ENCODE measurements at places on chromosomes 4 and X.

- DNase-seq: no peak
These were observed 130.8 kb downstream of the PJA1 start for GRCh38 chrX:69034451-69034850.

GRCh38 chrX:107760304-107761077, 15.1 kb downstream of the TSC22D3 start:
- no peak for DNase-seq

- DNase-seq: peak; percentile 5
These were observed 281.6 kb downstream of the SLC7A11 start for GRCh38 chr4:137960371-137961050.

GRCh38 chrX:16733013-16733412, 13.6 kb downstream of the SYAP1 start:
- no peak for DNase-seq

DNA sequence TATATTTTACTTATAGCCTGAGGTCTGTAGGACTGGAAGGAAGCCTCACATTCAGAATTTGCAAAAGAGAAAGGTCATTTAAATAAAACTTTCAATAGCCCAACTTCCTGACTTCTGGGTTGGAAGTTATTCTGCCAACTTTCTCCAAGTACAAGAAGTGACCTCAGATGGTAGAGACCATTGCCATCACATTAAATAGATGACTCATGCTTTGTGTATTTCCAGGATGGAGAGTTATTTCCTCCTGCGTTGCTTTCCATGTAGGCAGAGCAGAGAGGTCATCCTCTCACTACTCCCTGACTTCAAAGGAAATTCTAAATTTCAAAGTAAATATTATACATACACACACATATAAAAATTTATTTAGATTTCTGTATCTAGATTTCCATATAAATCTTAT, 73.0 kb upstream of the NR3C2 start:
- DNase-seq: no peak

GRCh38 chr4:163470391-163470790, 3.2 kb downstream of the TKTL2 start:
- no peak for DNase-seq

GRCh38 chr4:56630876-56631666, 50.0 kb downstream of the HOPX start:
- no peak for DNase-seq

DNA sequence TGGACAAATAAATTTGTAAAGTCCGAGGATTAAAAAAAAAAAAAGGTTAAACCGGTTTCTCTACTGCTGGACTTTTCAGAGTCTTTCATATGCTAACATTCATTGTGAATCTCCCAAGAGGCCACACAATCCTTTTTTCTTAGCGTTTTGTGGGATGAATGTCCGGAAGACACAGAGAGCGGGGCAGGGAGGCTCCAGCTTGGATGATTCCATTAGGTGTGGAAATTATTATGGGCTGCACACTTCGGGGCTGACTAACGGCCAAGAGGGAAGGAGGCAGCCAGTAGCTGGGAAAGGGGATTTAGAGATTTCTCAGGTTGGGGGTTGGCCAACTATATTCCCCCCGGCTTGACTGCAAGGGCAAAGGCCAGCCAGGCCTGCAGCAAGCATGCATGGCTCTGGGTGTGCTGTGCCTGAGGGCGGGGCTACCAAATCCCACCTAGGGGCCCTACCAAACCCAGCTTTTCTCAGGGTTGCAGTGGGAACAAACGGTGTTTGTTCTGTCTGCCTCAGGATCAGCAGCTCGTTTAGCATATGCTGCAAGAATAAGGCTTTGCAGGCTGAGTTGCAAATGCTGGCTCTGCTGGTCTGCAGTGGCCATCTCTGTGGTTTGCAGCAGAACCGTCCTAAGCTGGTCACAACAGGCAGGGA, 28.6 kb downstream of the NYX start:
- no peak for DNase-seq

DNA sequence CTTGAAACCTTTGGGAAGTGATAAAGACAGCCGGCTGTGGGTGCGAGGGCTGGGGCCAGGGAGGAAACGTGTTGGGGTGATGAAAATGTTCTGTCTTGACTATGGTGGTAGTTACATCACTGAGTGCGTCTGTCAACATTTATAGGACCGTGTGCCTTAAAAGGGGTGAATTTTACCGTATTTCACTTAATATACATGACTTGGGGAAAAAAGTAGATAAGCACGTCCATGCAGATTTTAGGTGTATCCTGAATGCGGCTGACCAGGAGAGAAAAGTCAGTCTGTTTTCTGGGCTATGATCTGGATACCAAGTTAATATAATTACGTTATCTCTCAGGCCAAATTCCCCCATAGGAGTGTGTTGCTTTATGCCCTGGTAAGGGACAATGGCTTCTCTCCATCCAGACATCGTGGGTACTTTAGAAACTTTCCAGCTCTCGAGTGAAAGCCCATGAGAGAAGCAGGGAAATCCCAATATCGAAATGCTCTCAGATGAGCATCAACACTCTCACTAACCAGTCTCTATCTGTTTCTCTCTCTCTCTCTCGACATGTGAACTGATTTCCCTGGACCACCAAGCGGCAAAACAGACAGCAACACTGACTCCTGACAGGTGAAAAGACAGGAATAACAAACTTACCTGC, 71.5 kb downstream of the IRF2 start:
- no peak for DNase-seq

- no peak for DNase-seq
These were observed 64.4 kb downstream of the HADH start for GRCh38 chr4:108054025-108054638.

DNA sequence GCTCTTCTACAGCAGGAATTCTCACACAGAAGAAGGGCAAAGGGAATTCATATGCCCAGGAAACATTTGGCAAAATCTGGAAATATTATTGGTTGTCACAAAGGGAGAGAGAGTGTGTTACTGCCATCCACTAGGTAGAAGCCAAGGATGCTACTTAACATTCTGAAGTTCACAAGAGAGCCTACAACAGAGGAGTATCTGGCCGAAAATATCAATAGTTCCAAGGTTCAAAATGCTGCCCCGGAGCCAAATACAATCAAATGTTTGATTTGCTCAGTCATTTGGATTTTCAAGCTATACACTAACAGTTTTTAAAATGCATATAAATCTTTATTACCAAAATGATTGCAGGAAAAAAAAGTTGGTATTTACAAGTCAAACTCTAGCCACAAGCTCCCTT, 18.8 kb downstream of the OTUD4 start:
- DNase-seq: no peak

DNA sequence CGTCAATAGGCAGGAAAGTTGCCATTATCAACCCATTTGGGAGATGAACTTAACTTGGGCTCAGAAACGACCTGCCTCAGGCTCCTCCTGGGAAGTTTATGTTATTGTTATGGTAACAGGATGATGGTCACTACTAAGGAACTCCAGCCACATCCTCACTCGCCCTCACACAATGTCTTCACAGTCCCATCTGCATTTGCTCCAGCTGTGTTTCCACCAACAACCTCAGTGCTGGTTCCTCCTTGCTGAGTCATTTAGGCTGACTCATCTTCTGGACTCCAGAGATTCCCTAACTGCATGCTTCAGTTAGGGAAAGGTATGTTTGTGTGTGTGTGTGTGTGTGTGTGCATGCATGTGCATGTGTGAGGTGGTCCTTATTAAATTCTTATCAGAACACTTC, 293.4 kb upstream of the BOD1L1 start:
- no peak for DNase-seq

- DNase-seq: no peak
These were observed 419.2 kb upstream of the CT83 start for GRCh38 chrX:116881961-116882360.

GRCh38 chr4:5081441-5081999, 30.2 kb downstream of the STK32B start:
- DNase-seq: no peak

DNA sequence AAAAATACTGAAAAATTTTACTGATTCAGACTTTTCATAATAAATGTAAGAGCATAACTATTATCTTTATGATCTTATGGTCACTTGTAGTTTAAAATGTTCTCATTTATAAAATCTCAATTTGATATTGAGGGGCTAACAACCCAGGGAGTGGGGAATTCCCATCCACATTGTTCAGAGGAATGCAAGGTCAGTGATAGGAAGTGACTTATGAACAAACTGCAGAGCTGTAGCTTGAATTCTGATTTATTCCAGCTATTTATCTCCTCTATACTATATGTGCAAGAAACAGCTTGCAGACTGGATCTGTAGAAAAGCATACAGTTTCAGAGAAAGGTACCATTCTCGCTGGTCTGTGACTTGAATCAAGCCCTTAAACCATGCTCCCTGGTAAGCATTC, 61.6 kb downstream of the SEC24D start:
- no peak for DNase-seq

DNA sequence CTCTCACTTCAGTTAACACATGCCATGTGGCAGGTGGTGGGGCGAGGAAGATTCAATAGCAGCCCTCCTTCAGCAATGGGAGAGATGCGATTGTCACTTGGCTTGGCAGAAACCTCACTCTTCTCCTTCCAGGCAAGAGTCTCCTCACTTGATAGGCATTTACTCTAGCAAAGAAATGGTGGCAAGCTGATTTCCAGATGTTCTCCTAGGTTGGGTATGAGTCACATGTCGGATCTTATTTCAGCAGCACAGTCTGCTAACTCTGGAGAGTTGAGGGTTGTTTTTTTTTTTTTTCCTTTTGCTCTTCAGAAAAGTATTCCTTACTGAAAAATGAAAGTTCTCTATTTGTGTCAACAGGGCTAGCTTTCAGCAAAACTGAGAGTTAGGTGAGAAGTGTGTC, 119.5 kb upstream of the CHRDL1 start:
- no peak for DNase-seq

GRCh38 chrX:46662188-46662958, 88.8 kb downstream of the CHST7 start:
- no peak for DNase-seq

DNA sequence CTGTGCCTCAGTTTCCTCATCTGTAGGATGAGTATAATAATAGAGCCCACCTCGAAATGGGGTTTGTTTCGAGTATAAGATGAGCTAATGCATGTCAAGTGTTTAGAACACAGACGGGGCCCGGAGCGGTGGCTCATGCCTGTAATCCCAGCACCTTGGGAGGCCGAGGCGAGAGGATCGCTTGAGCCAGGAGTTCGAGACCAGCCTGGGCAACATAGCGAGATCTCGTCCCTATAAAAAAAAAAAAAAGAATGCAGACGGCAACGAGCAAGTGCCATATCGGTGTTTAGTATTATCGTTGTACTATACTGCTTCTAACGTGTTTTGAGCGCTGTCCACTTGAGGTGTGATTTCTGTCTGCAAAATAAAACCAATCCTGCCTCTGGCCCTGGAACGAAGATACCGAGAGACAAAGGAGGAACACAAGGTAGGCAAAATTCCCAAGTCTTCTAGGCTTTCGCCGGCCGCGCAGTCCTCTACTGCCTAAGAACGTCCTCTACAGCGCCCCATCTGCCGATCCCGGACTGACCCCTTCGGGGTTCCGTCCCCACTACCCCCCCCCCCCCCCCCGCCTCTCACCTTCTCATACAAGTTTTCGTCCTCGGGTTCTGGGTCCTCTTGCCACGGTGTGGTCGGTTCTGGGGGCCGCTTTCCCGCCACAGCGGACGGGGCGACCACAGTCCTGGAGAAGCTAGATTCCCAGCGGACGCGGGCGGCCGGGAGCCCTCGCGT, 442 bp downstream of the NDUFB11 start:
- DNase-seq: no peak

- peak; percentile 67 for DNase-seq
These were observed 55.5 kb downstream of the LUZP4 start for GRCh38 chrX:115344885-115345614.

GRCh38 chr4:92634882-92635281, 331.1 kb downstream of the GRID2 start:
- no peak for DNase-seq

- peak; percentile 28 for DNase-seq
These were observed 27.5 kb downstream of the SETD7 start for GRCh38 chr4:139528377-139529005.

GRCh38 chr4:184756399-184756798, 22.5 kb upstream of the CENPU start:
- no peak for DNase-seq

- DNase-seq: no peak
These were observed 137.9 kb downstream of the ANK2 start for GRCh38 chr4:113187358-113187757.

- DNase-seq: no peak
These were observed 664.5 kb upstream of the HTR2C start for GRCh38 chrX:113919387-113919786.

DNA sequence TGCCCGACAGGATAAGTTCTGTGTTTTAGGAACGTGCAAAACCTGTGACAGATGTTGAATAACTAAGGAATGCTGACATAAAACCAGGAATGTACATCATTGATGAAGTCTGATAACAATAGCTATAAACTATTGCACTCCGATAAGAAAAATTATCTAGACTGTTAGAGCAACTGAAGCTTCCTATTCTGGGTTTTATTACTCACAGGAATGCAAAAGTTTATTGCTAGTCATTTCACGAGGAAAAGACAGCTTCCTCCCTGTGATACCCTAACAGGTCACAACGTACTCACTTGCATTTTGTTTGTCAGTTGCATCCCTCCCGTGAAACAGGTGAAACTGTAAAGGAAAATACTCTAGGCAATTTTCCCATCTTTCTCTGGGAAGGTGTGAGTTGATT, 65.9 kb downstream of the CLDN22 start:
- DNase-seq: no peak

DNA sequence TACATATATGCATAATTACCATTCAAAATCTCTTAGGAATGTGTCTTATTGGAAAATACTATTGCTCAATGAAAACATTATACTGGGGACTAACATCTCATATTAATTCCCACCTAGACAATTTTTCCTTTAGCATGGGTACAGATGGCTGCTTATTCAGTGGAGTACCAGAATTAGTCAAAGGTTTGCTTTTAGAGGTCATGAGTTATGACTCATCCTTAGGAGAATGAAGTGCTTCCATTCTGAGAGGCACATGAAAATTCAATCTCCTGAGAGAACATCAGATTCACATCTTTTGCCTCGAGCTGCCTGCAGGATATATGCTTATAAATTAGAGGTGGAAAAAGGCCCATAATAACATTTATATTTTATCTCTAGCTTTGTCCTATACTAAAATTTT, 378.0 kb upstream of the DMD start:
- DNase-seq: no peak

DNA sequence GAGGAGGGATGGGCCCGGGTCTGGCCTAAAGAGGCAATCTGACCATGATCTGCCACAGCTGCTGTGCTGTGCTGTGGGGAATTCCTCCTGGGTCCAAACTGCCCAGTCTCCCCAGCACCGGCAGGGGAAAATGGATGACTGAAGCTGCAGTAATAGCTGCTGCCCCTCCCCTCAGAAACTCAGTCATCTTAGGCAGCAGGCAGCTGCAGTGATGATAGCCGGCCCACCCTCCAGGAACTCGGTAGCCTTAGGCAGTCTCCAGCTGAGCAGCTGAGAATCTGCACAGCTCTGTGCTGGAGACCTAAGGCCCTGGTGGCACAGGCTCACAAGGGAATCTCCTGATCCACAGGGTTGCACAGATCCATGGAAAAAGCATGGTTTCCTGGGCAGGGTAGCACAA, 113.4 kb upstream of the USP38 start:
- DNase-seq: no peak

GRCh38 chr4:150055467-150055866, 22.8 kb upstream of the DCLK2 start:
- no peak for DNase-seq

- DNase-seq: no peak
These were observed 322.8 kb upstream of the FAT1 start for GRCh38 chr4:187046471-187046870.
